Forelimb muscle (tissue), 1 donor: ENCODE measurements at places on chromosomes 3 and 15.

DNA sequence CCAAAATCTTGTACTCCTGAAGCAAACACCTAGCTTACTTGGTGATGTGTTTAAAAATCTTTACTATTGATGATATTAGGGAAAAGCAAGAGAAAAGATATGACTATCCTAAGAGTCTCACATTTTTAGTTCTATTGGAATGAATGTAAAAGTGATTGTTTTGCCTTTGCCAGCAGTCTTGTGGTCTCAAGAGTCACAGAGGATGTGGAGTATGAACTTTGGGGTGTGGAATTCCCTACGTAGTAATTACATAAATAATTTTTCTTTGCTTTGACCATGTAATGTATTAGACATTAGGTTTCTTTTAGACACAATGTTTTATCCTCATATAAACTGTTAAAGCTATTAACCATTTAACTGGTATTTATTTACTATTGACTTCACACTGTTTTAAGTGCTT, 387.6 kb downstream of the NAALADL2 start:
- no peak for DNase-seq

DNA sequence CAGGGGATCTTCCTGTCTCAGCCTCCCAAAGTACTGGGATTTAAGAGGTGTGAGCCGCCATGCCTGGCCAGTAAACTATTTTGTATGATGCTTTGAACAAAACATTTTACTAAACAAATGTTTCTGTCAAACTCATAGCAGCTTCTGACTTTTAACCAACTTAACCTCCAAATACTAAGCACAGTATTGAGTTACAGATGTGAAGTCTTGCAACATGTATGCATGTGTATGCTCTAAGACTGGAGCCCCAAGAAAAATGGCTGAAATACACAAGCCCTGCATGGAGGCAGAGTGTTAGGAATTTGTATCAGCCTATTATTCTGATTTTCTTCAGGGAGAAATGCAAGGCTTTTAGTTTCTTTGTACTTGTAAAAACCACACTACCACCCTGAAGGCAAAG, 137.1 kb downstream of the CBLB start:
- no peak for DNase-seq

DNA sequence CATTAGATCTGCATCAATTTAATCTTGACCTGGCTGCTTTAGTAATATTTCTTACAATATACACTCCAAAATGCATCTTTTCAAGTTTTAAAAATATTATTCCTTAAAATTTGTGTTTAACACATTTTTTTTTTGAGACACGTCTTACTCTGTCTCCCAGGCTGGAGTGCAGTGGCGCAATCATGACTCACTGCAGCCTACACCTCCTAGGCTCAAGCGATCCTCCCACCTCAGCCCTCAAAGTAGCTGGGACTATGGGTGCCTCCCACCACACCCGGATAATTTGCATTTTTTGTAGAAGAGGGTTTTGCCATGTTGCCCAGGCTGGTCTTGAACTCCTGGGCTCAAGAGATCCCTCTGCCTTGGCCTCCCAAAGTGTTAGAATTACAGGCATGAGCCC, 73.6 kb downstream of the ETV5 start:
- DNase-seq: no peak

GRCh38 chr3:169218314-169218983, 445.1 kb downstream of the MECOM start:
- no peak for DNase-seq

DNA sequence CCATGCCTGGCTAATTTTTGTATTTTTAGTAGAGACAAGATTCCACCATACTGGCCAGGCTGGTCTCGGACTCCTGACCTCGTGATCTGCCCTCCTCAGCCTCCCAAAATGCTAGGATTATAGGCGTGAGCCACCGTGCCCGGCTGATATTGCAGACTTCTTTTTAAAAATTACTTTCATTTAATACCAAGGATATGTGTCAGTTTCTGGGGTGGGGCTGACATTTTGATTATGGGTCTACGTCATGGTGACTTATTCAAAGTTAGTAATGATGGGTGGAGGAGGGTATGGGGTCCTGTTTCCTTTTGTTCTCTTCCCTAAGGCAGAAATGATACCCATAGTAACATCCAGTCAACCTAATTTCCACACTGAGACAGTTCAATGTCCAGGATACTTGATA, 34.7 kb downstream of the GBE1 start:
- DNase-seq: no peak

GRCh38 chr15:42716626-42717025, 20.3 kb downstream of the CDAN1 start:
- no peak for DNase-seq

- DNase-seq: no peak
Measured at GRCh38 chr3:68033867-68034266, 379.5 kb upstream of the SUCLG2 start.

DNA sequence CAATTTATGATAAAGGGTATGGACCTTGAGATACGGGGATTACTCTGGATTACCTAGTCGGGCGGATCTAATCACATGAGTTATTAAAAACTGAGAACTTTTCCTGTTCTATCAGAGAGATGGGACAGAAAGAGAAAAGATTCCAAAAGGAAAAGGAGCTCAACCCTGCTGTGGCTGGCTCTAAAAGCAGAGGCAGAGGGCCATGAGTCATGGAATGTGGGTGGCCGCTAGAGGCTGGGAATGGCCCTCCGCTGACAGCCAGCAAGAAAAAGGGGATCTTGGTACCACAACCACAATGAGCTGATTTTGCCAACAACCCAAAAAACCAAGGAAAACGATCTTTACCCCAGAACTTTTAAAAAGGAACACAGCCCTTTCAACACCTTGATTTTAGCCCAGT, 210.0 kb downstream of the MAGI1 start:
- DNase-seq: no peak

GRCh38 chr15:57827021-57827420, 120.5 kb downstream of the POLR2M start:
- no peak for DNase-seq

DNA sequence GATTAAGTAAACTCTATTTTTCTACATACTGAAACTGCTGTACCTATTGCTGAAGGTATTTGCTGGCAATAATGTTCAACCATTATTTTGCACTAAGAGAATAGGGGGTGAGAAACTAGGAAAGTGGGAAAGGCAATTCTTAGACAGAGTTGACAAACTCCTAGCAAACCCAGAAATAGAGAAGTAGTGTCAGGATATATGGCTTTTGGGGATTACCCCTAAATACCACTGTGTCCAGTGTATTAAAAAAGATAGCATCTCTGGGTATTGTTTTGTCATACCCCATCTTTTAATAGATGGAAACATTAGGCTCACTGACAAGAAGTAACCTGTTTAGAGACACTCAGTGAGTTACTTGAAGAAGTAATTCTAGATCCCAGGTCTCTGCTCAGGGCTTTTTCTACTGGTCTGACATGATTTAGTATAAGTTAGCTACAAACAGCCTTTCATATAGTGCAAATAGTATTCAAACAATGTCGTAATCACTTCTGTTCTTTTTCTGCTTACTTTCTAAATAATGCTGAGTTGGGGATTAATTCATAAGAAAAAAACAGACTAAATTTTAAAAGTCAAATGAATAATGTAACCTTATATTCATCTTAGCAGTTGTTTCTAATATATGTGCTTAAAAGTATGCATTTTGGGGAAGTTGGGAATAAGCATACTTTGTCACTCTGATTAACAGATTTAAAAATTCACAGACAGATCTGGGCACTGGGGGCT, 107.2 kb downstream of the IL1RAP start:
- no peak for DNase-seq

GRCh38 chr15:59400103-59400813, 27.6 kb upstream of the MYO1E start:
- DNase-seq: no peak

DNA sequence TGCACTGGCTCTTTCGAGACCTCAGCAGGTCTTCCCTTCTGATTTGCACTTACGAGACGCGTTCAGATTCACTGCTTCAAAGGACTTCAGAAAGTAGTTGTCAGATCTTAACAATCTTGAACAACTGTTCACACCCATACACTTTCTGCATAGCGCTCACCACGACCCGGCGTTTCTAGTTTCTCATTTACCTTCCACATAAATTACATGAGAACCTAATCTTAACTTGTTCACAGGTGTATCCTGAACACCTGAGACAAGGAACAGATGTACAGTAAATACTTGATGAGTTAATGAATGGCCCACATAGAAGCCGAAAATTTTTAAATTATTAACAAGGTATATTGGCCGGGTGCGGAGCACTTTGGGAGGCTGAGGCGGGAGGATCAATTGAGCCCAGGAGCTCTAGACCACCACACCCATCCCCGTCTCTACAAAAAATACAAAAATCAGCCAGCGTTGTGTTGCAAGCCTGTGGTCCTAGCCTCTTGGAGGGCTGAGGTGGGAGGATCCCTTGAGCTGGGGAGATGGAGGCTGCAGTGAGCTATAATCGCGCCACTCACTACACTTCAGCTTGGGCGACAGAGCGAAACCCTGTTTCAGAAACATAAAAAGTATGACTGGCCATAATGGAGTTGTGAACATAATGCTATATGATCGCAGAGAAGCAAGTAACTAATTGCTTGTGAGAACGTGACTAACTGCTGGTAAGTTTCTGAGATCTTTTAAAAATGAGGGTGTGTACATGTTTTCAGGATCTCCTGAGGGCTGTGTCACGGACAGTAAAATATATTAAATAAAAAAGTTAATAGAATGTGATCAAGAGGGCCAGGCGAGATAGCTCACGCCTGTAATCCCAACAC, 984 bp upstream of the SMARCC1 start:
- no peak for DNase-seq

DNA sequence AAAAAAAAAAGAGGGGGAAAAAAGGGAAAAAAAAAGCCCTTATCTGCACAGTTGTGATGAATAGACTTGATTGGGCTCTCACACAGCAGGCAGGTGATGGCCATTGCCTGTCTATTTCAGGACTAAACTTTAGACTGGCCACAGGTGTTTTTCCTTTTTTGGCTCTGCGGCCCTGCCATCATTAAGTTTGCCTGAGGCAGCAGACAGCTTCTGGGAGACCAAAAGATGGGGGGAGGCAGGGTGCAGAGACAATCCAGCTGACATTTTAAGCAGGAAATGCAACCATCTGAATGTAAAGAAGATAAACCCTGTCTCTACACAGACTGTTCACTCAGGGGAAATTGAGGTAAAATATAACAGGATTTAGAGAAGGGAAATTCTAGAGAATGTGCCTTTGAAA, 295.0 kb upstream of the KCNH8 start:
- DNase-seq: no peak

- no peak for DNase-seq
Measured at GRCh38 chr3:118986734-118987133, 47.9 kb downstream of the IGSF11 start.

DNA sequence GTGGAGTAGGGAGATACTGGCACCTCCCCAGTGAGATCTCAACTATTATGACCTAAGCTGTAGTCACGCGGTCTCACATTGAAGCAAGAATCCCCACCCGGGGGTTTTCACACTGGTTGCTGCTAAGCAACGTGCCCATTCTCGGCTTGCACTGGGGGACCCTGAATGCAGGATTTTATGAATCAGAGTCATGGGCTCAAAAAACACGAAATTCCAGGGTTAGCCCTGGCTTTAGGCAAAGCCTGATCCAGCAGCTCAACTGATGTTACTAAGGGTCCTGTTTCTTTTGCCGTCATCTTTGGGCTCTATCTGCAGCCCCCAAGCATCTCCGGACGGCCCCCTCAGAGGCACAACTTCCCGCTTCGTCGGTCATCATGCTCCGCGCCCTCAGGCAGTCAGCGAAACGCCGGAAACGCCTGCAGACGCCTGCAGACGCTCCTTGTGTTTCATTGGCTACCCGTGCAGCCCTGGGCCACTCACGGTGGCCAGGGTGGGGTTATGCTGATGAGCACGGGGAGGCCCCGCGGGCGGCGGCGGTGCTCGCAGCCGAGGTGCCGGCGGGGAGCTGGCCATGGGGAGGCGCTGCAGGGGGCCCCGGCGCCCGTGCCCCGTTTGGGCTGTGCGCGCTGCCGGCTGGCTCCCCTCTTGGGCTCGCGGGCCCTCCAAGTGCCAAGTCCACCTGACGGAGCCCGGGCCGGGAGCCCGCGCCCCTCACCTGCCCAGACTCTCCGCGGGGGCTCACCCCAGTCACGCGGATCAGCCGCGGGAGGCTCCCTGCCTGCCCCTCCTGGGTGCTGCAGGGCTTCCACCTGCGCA, 25.8 kb downstream of the EFCC1 start:
- peak; percentile 68 for DNase-seq

GRCh38 chr3:128009952-128010846, 42.0 kb upstream of the SEC61A1 start:
- no peak for DNase-seq

GRCh38 chr15:63462088-63462487, 42.3 kb upstream of the USP3 start:
- no peak for DNase-seq

- DNase-seq: no peak
Measured at GRCh38 chr15:98330692-98331435, 317.5 kb upstream of the IGF1R start.

DNA sequence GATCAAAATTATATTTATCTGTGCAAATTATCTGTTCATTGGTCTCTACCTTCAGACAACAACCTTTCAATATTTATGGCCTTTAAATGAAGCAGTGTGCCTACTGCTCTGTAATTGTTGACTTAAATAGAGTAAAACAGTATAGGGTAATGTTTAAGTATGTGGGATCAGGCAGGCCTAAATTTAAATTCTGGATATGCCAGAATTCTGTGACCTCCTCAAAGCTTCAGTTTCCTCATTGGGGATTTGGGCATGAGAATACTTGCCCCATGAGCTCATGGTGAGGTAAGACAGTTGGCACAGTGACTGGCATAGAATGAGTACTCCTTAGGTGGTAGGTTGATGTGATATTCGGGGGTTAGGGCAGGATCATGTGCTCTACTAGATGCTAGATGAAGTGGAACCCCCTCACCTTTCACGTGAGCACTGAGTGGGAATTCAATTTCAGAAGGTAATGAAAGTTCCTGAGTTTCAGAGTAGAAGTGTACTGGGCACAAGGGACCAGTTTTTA, 14.9 kb downstream of the ARL8B start:
- no peak for DNase-seq
